ENCODE measurements at places on chromosomes 11 and 22. TPM values are rescaled to one million over a fixed set of nuclear protein-coding genes. Genes with fewer than 3 reads are reported as not detected.

GRCh38 chr11:16191212-16191867, 165.0 kb downstream of the SOX6 start:
- no peak for DNase-seq
- H3K36me3 ChIP-seq: no peaks in the 10 kb centered on the region
- H3K4me3 ChIP-seq: no peak overlapping the region
- no peaks in the 10 kb centered on the region for H3K27me3 ChIP-seq
- peaks cover 25% of the 10 kb centered on the region for H3K4me1 ChIP-seq
- no peak overlapping the region for H3K27ac ChIP-seq

- peak overlapping the region; percentile 90 for H3K27ac ChIP-seq
- no peaks in the 10 kb centered on the region for H3K27me3 ChIP-seq
- no peaks in the 10 kb centered on the region for H3K36me3 ChIP-seq
- H3K4me3 ChIP-seq: peak overlapping the region; percentile 44
These were observed 26.1 kb downstream of the GDPD5 start for GRCh38 chr11:75499423-75500190.

The SORL1 gene
- 0.76 TPM for total RNA-seq

DNA sequence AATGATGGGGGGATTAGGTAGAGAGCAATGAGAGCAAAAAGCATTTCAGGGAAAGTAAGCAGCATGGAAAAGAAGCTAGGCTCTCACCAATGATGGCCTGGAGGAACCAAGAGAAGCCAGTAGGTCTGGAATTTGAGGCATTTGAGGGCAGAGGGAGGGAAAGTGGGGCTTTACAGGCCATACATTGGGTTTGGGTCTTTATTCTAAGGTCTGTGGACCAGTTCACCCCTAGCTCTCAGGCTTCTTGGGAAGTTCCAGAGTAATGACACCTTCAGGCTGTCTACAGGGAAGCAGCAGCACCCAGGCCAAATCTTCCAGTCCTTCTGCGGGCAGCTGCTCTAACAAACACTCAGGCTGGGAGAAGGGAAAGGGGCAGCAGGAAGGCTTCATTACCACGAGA, 29.4 kb downstream of the ARFGAP2 start:
- H3K4me1 ChIP-seq: peaks cover 13% of the 10 kb centered on the region
- no peak for DNase-seq
- H3K27ac ChIP-seq: no peak overlapping the region
- H3K27me3 ChIP-seq: no peaks in the 10 kb centered on the region

DNA sequence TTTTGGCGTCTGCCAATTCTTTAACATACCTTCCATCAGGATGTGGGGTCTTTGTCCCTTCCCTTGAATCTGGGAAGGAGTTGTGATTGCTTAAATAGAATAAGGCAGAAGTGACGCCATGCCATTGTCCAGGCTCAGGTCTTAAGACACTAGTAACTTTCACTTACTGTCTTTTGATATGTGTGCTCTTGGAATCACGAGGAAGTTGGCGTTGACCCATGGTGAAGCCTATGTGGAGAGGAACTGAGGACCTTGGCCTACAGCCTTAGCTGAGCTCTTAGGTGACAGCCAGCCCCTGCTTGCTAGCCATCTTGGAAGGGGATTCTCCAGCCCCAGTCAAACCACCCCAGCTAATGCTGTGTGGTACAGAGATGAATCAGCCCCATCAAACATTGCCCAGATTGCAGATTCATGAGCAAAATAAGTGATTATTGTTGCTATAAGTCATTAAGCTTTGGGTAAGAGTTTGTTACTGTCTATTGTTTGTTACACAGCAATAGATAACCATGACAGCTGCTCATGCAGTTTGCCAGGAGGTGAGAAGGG, 17.6 kb upstream of the CLPB start:
- no peak overlapping the region for H3K4me3 ChIP-seq
- H3K27me3 ChIP-seq: peaks cover 7% of the 10 kb centered on the region
- no peak for DNase-seq
- no peaks in the 10 kb centered on the region for H3K36me3 ChIP-seq

The DGCR6 gene
- total RNA-seq: 0.86 TPM

The KRTAP5-2 gene
- not detected for total RNA-seq

GRCh38 chr11:9206496-9206895, 58.7 kb downstream of the DENND5A start:
- H3K27me3 ChIP-seq: no peaks in the 10 kb centered on the region
- peak overlapping the region; percentile 65 for H3K27ac ChIP-seq
- peak overlapping the region; percentile 26 for H3K4me3 ChIP-seq
- DNase-seq: peak; percentile 83

GRCh38 chr11:75815345-75816168, 547 bp downstream of the UVRAG start:
- H3K36me3 ChIP-seq: no peaks in the 10 kb centered on the region
- H3K4me3 ChIP-seq: peak overlapping the region; percentile 93
- peaks cover 22% of the 10 kb centered on the region for H3K4me1 ChIP-seq
- DNase-seq: peak; percentile 68

DNA sequence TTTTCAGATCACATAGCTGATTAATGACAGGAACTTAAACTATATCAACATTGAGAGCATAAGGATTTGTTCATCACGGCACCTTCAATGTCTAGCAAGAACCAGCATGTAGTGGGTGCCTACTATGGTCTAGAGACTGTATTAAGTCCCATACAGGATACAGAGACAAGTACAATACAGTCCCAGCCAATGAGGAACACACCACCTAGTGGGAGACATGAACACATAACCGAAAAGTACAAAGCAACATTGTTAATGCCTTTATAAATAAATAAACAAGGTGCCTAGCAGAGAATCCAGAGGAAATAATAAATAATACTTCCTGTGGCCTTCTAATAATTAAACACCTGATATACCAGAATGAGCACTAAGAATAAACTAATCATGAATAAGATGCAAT, 87.7 kb upstream of the OPCML start:
- H3K4me3 ChIP-seq: no peak overlapping the region
- no peaks in the 10 kb centered on the region for H3K27me3 ChIP-seq
- DNase-seq: no peak
- H3K4me1 ChIP-seq: no peaks in the 10 kb centered on the region

The MAP6 gene
- 9.9 TPM for total RNA-seq

DNA sequence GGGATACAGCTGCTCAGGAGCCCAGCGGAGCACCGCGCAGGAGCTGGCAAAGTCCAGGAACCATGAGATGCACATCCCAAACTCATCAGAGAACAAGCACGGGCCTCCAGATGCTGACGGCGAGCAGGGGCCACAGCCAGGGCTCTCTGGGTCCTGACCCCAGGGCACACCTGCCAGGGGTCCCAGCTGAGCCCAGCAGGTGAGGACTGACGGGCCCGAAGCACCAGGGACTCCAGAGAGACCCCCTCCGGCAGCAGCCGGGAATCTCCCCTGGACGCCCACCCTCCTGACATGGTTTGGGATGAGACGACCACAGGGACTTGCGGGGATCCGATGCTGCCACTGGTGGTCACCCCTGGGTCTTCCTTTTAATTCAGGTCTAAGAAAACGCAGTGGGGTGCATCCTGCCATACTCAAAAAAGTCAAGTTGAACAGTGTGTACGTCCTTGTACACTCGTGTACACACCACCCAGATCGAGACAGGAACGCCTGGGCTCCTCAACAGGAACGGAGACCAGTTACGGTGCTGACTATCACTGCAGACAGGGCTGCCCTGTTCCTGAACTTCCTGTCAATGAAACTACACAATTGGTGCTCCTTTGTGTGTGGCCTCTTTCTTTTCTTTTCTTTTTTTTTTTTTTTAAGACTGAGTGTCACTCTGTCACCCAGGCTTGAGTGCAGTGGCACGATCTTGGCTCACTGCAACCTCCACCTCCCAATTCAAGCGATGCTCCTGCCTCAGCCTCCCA, 21.9 kb downstream of the TTLL8 start:
- no peak overlapping the region for H3K4me3 ChIP-seq
- H3K4me1 ChIP-seq: no peaks in the 10 kb centered on the region
- H3K27me3 ChIP-seq: peaks cover 7% of the 10 kb centered on the region
- H3K36me3 ChIP-seq: no peaks in the 10 kb centered on the region
- no peak overlapping the region for H3K27ac ChIP-seq

The SLCO2B1 gene
- total RNA-seq: not detected

DNA sequence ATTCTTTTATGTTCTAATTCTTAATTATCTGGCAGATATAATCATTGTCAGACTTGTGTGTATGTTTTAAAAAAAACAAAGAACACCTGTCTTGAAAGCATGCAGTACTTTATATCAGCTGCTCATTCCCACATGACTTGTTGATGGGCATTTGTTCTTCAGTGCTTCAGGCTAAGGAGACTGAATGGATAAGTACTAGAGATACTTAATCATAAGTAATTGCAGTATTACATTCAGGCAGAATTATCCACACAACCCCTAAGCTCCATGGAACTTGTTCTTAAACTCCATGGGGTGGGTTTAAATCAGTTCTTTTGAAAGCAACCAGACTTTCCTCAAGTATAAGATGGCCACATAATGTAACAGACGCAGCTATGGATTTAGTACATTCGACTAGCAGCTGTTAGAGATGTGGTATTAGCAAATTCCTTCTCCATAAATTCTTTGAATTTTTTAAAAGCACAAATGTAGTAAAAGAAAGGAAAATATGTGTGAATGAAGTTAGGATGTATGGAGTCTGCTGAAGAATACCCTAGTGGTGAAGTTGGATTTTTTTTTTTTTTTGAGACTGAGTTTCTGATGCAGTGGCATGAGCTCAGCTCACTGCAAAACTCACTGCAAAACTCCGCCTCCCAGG, 3.0 kb downstream of the JAM3 start:
- no peaks in the 10 kb centered on the region for H3K27me3 ChIP-seq
- peak; percentile 29 for DNase-seq
- no peak overlapping the region for H3K4me3 ChIP-seq
- H3K27ac ChIP-seq: no peak overlapping the region
- 0 out of 2 replicates have a peak, but pooled peaks cover 10% of the 10 kb centered on the region for H3K4me1 ChIP-seq

The MAJIN gene
- not detected for total RNA-seq

DNA sequence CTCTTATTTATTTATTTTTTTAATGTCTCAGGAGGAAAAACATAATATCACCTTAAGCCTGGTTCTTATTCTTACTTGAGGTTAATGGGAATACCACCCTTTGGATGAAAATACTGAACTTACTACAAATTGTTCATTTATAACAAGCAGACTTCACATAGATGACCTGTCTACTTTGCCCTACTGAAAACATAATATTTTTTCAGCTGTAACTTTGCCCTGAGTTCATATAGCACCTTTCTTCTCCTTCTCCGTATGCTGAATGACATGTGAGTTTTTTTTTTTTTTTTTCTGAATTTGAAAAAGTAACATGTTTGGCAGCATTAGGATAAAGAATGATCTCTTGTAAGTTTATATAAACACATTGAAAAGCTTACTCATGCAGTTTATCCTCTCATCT, 186.8 kb downstream of the TMEM135 start:
- no peaks in the 10 kb centered on the region for H3K4me1 ChIP-seq
- H3K27me3 ChIP-seq: no peaks in the 10 kb centered on the region
- no peak overlapping the region for H3K4me3 ChIP-seq
- H3K36me3 ChIP-seq: no peaks in the 10 kb centered on the region
- H3K27ac ChIP-seq: no peak overlapping the region

DNA sequence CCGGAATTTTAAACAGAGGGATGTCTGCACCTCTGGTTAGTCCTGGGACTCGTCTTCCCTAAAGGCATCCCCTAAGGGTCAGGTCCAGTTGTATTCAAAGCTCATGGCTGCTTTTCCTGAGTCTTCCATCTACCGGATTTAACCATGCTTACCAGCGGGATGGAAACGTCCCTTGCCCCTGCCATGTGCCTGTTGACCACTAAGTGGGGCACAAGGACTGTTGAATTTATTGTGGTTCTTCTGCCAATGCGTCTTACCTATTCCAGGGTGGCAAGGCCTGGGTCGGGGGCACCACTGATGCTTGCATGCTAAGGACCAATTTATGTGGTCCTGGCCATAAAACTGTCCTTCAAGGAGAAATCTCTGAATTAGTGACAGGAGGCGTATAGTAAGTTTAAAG, 25.6 kb downstream of the ANKRD42 start:
- H3K4me3 ChIP-seq: no peak overlapping the region
- no peak for DNase-seq
- H3K36me3 ChIP-seq: no peaks in the 10 kb centered on the region
- H3K27me3 ChIP-seq: no peaks in the 10 kb centered on the region
- no peak overlapping the region for H3K27ac ChIP-seq

Measured in GM23248 (cell line).